ENCODE measurements at places on chromosomes 13 and 19.
A peak's percentile ranks its signal among the peaks of the same experiment; 100 is the strongest.

DNA sequence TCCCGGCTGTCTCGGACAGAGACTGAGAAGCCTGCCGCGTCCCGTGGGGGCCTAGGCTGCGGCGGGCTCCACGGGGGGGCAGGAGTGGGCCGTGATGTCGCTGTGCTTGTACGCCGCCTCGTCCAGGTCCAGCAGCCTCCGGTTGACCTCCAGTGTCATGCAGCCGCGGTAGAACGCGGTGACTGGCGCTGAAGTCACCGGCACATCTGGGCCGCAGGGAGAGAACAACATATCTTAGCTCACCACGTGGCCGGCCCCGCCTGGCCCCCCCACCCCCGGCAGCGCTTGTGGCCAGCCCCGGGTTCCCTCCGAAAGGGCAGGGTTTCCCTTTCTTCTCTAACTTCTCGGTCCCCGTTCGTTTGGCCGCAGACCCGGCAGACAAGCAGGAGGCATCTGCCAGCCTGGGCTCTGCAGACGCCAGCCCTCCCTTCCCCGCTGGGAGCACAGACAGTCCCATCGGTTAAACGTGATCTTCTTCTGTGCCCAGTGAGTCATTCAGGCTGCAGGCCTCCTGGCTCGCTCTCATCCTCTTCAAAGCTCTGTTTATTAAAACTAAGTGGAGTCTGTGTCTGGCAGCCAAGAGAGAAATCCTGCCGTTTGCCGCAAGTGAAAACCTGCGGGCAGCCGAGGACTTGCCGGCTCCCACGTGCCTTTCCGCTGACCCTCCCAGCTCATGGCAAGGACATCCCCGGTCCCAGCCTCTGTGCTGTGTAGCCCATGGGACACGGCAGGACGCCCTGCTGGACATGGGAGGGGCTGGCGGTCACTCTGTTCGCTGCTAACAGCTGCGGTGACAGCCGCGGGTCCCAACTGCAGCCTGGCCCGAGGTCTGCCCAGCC, 42.8 kb downstream of the GAS6 start:
- peak; percentile 91 for DNase-seq

DNA sequence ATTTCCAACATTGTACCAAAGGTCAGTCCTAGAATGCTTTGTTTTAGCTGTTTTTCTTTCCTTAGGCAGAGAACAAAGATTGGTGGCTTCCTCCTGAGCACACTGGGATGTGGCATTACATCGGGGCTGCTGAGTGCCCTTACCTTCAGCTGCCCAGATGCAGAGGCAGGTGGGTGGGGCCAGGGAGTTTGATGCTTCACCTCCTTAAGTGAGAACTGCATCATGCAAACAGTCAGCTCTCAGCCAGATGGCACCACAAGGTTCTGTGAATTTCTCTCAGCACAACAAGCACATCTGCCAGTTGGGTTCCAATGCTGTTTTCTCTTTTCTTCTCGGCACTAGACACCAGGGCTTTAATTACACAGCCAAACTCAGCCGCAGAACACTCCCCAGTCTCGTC, 87.4 kb upstream of the UBL3 start:
- no peak for DNase-seq

DNA sequence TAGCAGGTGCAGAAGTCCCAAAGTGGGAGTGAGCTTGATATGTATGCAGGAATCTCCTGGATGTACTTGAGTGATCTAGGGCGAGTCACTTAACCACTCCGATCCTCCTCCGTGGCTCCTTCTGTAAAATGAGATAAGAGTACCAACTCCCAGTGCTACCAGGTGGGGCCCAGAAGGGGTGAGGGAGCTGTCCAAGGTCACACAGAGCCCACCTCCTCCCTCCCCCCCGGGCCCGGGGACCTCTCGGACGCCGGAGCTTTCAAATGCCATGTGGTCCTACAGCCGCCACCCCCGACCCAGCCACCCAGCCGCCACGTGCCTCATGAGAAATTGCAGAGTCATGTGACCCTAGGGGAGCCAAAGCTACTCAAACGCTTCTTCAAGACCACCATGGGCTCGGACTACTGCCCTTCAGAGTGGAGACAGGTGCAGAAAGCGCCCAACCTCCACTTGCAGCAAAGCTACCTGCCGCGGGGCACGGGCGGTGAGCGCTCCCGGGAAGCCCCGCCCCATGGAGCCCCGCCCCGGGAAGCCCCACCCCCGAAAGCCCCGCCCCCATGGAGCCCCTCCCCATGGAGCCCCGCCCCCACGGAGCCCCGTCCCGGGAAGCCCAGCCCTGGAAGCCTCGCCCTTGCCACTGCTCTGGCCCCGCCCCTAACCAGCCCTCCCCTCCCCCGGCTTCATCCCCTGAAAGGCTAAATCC, 10.1 kb upstream of the ZNF358 start:
- peak; percentile 76 for DNase-seq

DNA sequence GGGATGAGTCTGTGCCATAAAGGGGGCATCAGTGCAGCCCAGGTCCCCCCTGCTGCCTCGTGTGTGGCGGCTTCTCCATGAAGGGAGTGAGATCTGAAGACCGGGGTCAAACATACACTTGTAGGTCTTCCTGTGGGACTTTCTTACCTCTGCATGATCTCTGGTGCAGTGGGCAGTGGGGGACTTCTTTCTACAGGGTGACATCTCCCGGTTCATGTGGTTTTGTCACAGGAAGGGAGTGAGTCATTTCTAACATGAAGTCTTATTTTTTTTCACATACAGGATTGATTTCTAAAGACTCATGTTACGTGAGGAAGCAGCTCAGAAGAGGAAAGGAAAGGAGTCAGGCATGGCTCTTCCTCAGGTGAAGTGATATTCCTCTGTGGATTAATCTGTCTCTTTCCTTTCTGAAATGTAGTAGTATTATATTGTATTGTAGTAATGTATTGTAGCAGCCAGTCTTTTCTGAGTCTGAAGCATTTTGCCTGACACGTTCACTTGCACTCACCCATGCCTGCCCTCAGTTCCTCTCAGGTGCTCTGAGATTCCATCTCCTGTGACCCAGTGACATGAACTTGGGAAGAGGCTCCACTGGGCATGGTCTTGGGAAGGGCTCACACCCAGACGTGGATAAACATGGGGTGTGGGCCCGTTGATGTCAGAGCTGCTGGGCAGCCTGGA, 15.7 kb downstream of the ZNF808 start:
- no peak for DNase-seq

GRCh38 chr13:50691176-50691680, 152.3 kb downstream of the DLEU7 start:
- no peak for DNase-seq

DNA sequence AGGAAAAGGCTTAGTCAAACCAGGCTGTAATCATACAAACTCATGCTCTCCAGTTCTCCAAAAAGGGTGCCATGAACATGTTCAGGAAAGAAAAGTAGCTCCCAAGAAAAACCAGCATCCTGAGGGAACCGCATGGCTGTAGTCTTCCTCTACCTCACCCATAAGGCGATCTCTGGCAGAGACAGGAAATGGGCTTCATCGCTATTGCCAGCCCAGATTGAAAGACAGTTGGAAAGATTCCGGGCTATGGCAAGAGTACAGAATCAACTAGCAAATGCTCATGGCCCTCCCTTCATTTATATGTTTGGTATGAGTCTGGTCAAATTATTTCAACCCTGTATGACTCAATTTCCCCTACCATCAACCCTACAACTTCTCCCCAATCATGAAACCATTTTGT, 140.1 kb downstream of the LHFPL6 start:
- no peak for DNase-seq

DNA sequence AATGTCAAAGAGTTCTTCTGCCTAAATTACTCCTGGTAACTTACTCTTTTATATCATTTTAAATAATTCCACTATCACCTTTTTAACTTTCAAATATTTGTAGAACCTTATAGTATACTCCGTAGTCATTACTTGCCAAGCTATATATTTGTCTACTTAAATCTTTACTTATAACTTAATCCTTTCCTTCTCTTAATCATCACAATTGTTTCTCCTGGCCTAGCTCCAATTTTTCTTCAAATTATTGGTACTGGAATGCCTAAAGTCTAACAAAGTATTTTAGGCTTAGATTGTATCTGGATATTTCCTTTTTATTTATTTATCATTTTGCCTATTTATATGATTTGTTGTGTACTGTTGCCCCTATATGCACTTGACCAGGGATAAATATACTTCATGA, 109.5 kb downstream of the MZT1 start:
- DNase-seq, result no peak
